Activated T-cell treated with anti-CD3 and anti-CD28 coated beads, Interleukin-2, amount 50 U/mL, for 72 hours (primary cell): ENCODE measurements at places on chromosomes 1 and 21. TPM values are rescaled to one million over a fixed set of nuclear protein-coding genes. Genes with fewer than 3 reads are reported as not detected.

DNA sequence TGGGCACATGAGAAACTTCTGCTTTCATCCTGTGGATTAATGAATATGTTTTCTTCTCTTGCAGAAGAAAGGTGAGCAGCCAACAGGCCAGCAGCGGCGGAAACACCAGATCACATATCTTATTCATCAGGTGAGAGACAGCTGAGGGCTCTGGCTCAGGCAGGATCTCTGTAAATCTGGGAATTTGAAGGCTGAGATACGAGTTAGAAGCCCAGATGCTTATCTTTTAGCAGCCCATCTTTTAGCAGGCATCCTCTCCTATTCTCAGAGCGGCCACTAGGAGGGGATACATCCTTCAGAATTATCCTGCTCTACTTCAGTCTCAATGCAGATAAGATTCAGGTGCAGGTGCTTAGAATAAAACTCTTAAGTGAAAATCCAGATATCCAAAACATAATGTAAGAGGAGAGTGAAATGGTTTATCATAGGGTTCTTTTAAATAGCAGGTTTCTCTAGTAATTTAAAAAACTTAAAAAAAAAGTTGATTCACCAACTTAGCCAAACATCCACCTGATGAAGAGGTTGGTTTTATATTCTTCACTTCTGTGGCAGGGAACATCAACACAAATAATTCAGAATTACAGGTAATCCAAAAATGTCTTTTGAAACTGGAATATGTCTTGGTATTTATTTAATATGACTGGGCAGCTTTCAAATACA lies 19.3 kb downstream of the SH2D2A start:
- no peaks in the 10 kb centered on the region for H3K27me3 ChIP-seq
- H3K4me3 ChIP-seq = no peak overlapping the region
- peaks cover 16% of the 10 kb centered on the region for H3K4me1 ChIP-seq
- H3K36me3 ChIP-seq = peaks cover 27% of the 10 kb centered on the region
- DNase-seq = peak; percentile 65

DISP1 gene
- total RNA-seq = 3.3 TPM

SYNC gene
- not detected for total RNA-seq

FMO5 gene
- 0.46 TPM for total RNA-seq

DNA sequence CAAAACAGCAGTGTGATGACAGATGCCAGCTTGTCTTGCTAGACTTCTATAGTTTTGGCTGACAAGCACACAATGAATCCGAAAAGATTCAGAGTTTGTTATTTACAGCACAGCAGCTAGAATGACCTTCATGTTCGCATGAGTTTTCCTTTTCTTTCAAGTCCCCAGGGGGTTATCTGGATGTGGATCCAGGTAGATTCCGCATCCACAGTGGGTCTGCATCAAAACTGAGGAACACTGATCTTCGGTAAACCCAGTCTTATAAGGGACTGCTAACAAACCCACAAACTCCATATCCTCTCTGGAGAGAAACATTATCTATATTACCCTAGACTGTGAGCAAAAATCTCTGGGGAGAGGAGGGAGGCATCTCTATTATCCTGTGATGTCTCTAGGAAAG lies 69.0 kb upstream of the DEPDC1 start:
- no peak for DNase-seq
- H3K4me3 ChIP-seq = no peak overlapping the region
- no peak overlapping the region for H3K27ac ChIP-seq
- H3K36me3 ChIP-seq = no peaks in the 10 kb centered on the region
- H3K27me3 ChIP-seq = no peaks in the 10 kb centered on the region

RNU1-3 gene
- 1,278 TPM for total RNA-seq

DNA sequence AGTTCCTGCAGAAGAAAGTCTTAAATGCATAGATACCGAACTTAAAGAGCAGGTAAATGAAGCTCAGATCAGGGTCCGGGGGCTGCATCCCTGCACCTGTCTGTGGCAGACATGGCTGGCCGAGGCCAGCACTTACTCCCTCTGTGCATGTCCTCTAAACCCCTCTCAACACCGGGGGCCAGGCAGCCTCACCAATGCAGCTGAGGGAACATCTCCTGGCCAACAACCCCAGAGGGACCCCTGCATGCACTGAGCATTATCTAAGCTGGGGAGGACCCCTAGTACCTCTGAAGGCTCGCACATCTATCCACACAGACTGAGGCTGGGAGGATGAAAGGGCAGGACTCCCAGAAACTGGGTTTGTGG lies 18.4 kb downstream of the TTC34 start:
- DNase-seq = no peak
- no peak overlapping the region for H3K4me3 ChIP-seq
- H3K4me1 ChIP-seq = no peaks in the 10 kb centered on the region
- H3K27me3 ChIP-seq = peaks cover 38% of the 10 kb centered on the region
- H3K27ac ChIP-seq = no peak overlapping the region

HENMT1 gene
- total RNA-seq = 25.1 TPM

- no peaks in the 10 kb centered on the region for H3K27me3 ChIP-seq
- no peak for DNase-seq
- H3K36me3 ChIP-seq = no peaks in the 10 kb centered on the region
- no peak overlapping the region for H3K4me3 ChIP-seq
- peaks cover 10% of the 10 kb centered on the region for H3K4me1 ChIP-seq
Observed at GRCh38 chr1:225482421-225482950, 54.6 kb upstream of the LBR start.

DNA sequence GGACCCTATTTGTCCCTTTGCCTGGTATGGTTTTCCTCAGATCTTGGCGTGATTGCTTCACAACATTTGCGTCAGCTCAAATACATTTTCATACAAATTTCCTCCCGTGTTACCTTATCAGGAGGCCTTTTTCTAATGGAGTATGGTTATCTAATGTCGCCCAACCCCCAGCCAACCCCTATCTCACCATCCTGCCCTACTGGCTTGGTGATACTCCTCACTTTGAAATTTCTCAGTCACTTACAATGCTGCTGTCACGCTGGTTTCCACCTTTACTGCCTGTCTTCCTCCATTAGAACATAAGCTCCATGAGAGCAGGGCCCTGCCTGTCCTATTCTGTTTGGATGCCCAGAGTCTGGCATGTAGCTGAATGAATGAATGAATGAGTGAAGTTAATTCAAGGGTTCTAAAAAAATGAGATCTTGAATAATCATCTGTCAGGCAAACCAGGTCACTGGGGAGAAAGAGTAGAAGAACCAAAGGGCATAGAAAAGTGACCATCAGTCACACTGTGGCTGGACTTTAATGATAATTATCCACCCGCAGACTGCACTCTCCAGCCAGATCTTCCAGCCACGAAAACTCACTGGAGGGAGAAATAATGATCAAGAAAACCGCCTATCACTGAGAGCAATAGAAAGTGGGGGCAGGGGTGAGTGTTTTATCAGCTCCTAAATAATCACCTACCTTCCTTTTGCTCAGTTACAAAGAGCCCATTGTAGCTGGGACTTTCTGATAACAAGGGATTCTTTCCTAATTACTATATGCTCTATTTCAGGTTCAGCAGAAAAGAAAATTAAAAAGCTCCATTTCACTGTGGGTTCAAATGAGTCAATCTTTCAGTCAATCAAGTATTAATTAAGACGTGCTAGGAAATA lies 21.3 kb downstream of the KIAA0040 start:
- H3K4me1 ChIP-seq = peaks cover 47% of the 10 kb centered on the region
- no peak overlapping the region for H3K4me3 ChIP-seq
- peaks cover 16% of the 10 kb centered on the region for H3K36me3 ChIP-seq
- no peak overlapping the region for H3K27ac ChIP-seq
- DNase-seq = no peak

- H3K4me3 ChIP-seq = peak overlapping the region; percentile 85
- H3K27me3 ChIP-seq = peaks cover 27% of the 10 kb centered on the region
- H3K36me3 ChIP-seq = peaks cover 5% of the 10 kb centered on the region
- peaks cover 42% of the 10 kb centered on the region for H3K4me1 ChIP-seq
- peak overlapping the region; percentile 43 for H3K27ac ChIP-seq
Observed at GRCh38 chr1:202810193-202810614, 550 bp upstream of the PCAT6 start.

DNA sequence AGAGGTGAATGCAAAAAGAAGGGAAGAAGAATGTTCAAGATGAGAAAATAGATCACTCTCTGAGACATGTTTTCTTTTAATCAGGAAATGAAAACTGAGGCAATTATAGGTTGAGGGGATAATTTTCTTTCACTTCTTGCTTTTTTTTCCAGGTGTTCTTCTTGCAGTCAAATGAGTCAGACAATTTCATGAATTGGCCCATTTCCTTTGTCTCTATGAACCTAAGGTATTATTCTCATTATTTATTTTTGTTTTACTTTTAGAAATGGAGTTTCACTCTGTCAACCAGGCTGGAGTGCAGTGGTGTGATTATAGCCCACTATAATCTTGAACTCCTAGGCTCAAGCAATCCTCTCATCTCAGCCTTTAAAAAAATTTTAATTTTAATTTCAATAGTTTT lies 3.5 kb upstream of the VASH2 start:
- no peak overlapping the region for H3K4me3 ChIP-seq
- DNase-seq = no peak

GRCh38 chr1:19557609-19558051 lies 72.3 kb upstream of the CAPZB start:
- no peaks in the 10 kb centered on the region for H3K36me3 ChIP-seq
- no peak for DNase-seq
- H3K27ac ChIP-seq = peak overlapping the region; percentile 15
- no peaks in the 10 kb centered on the region for H3K4me1 ChIP-seq

- H3K4me3 ChIP-seq = no peak overlapping the region
- no peaks in the 10 kb centered on the region for H3K27me3 ChIP-seq
- no peaks in the 10 kb centered on the region for H3K4me1 ChIP-seq
- no peak overlapping the region for H3K27ac ChIP-seq
Observed at GRCh38 chr1:15501208-15502032, 22.6 kb downstream of the CASP9 start.

DNA sequence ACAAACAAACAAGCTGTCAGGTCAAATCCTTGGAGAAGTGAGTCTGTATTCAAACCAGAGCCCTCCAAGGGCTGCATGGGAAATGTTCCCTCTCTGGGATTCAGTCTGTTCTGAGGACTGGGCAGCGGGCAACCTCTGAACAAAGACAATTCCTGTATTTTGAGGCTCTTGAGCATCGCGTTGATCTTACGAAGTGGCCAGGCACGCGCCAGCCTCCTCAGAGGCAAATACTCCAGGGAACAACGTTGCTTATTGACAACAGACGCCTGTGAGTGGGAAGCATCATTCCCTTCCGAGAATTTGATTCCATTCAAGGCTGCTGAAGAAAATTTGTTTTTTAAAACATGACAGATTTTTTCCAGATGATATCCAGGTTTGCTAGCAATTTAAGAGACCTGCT lies 20.0 kb upstream of the TACSTD2 start:
- no peak overlapping the region for H3K27ac ChIP-seq

TMEM82 gene
- total RNA-seq = 0.49 TPM

ARHGAP29 gene
- 1.3 TPM for total RNA-seq

C1orf141 gene
- total RNA-seq = 0.17 TPM

GRCh38 chr21:20186186-20186585 lies 812.0 kb upstream of the NCAM2 start:
- no peaks in the 10 kb centered on the region for H3K4me1 ChIP-seq
- no peak overlapping the region for H3K4me3 ChIP-seq
- H3K36me3 ChIP-seq = no peaks in the 10 kb centered on the region
- H3K27ac ChIP-seq = no peak overlapping the region
- no peak for DNase-seq
- no peaks in the 10 kb centered on the region for H3K27me3 ChIP-seq

- DNase-seq = no peak
- H3K27ac ChIP-seq = no peak overlapping the region
- H3K4me1 ChIP-seq = no peaks in the 10 kb centered on the region
- no peaks in the 10 kb centered on the region for H3K36me3 ChIP-seq
- no peaks in the 10 kb centered on the region for H3K27me3 ChIP-seq
- H3K4me3 ChIP-seq = no peak overlapping the region
Observed at GRCh38 chr21:28856588-28857250, 136.0 kb downstream of the LTN1 start.

IFNAR2 gene
- 30.5 TPM for total RNA-seq

GRCh38 chr1:208985231-208985630 lies 598.3 kb upstream of the CAMK1G start:
- no peak for DNase-seq
- H3K36me3 ChIP-seq = peaks cover 6% of the 10 kb centered on the region
- H3K27me3 ChIP-seq = no peaks in the 10 kb centered on the region
- no peak overlapping the region for H3K4me3 ChIP-seq
